ENCODE measurements at places on chromosomes 1 and 21.

GRCh38 chr1:64073705-64074104, 129.7 kb upstream of the UBE2U start:
- no peak for DNase-seq

- no peak for DNase-seq
These were observed 23.4 kb downstream of the SPSB1 start for GRCh38 chr1:9316080-9316444.

DNA sequence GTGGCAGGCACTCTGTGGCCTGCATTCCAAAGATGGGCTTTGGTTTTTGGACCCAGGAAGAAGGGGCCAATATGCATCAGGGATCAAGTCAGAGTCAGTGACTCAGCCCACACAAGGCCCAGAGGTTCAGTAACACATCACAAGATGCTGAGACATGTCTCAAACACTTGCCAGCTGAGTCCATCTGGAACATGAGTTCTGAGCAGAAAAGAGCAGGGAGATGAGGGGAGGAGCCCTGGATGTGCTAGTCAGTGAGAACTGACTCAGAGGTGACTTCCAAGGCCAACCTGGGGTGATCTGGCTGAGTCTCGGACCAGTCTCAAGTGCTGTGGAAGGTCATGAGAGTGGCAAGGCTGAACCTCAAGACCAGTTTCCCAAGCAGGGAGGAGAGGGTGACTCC, 150.1 kb downstream of the CDC7 start:
- DNase-seq: peak; percentile 23

DNA sequence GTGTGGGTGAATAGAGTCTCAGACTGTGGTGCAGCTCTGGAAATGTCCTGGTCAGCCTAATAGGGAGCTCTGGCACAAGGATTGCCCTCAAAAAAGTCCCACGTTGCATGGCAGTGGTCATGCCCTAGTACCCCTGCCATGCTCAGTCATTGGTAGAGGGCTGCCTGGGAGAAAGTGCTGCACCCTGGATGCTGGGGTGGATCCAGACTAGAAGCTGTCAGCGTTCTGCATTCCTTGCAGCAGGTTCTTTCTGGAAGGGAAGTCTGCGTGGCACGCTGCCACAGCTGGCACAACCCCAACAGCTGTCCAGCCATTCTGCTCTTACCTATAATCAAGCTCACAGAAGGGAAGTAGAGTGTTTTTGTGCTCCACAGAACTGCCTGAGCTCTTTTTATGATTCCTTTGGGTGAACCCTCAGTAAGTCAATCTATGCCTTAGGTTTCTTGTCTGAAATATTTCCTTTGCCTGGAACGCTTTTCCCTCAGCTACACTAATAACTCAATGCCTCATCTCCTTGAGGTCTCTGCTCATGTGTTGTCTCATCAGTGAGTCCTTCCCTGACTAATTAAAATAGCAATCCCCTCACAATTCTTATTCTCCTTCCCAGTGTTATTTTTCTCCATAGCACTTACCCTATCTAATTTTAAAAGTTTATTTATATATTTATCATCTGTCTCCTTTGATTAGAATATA, 61.5 kb upstream of the JAK1 start:
- DNase-seq: no peak

- no peak for DNase-seq
These were observed 149.9 kb downstream of the MRPL39 start for GRCh38 chr21:25457411-25457810.

DNA sequence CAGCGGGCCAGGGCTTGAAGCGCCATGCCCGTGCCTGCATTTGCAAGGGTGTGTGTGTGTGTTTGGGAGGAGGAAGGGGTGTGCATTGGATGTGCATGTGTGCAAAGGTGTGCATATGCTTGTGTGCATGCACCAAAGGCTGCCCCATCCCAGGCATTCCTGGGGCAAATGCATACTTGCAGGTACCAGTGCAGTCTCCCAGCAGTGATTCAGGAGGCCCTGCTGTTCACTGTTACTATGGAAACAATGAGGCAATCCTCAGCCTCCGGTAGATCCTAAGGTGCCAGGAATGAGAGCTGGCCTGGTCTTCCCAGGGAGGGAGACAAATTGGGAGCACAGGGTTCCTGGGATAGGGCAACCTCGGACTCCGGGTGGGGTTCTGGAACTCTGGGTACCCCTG, 7.5 kb upstream of the FNDC5 start:
- no peak for DNase-seq

DNA sequence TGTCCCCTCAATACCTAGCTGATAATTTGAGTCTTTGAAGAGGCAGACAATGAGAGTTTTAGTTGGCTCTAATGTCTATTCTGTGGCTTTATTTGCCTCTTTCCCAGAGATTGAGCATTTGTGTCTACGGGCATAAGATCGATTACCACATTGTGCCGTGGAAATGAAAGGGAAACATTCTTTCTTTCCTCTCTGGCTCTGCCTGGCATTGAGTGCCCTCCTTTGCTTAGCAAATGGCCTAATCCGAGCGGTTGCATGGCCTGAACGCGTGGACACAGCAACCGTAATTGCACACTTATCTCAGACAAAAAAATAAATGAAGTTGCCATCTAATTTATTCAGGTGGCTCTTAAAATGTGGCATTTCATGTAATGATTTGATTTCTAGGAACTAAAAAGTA, 247.9 kb downstream of the ADGRL2 start:
- no peak for DNase-seq

DNA sequence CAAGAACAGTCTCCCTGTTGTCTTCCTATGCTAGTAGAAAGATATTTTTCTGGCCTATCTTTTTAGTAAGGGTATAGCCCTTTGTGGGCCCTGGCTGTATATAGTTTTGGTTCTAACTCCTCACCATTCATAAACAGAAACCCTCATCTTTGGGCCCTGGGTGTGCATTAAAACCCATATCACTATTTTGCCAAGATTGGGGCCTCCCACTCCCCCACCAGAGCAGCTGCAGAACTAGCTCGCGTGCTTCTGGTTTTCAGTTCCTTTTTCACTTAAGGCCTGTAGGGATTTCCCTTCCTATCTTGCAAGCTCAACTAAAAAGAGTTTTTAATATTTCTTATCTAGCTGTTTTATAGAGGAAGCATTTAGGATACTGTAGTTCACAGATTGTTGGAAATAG, 106.4 kb downstream of the RGL1 start:
- no peak for DNase-seq

DNA sequence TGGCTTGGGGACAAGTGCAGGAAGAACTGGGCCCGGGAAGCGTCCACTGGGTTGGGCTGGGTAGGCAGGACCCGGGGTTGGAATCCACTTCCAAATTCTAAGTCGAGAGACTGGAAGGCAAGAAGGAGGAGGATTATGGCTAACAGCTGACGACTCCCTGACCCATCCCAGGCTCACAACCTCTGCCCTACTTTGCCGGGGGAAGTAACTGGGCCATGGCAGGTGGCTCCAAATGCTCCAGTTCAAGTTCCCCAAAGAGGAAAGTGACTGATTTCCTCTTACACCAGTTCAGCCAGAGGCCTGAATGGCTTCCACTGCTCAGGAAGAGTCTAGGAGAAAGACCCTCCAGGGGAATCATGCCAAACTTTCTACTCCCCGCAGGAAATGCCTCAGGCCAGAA, 11.4 kb downstream of the EMC1 start:
- DNase-seq: no peak

GRCh38 chr1:201774224-201774982, 54.6 kb upstream of the IPO9 start:
- no peak for DNase-seq

GRCh38 chr1:100736746-100737145, 17.2 kb downstream of the VCAM1 start:
- DNase-seq: no peak

- DNase-seq: no peak
These were observed 36.2 kb upstream of the EFCAB14 start for GRCh38 chr1:46755121-46755520.

DNA sequence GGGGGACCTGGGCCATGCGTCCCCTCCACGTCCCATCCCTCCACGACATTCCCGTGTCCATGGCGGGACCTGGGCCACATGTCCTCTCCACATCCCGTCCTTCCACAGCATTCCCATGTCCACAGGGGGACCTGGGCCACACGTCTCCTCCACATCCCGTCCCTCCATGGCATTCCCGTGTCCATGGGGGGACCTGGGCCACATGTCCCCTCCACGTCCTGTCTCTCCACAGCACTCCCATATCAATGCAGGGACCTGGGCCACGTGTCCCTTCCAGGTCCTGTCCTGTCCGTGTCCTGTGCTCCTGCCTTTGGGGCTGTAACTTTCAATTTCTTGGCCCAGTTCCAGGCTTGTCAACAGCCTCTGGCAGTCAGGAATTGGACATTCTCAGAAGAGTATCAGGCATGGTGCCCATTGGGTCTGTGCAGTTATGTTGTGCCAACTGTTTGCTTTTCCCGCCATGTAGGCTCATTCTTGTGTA, 47.1 kb downstream of the WNT9A start:
- no peak for DNase-seq

- DNase-seq: no peak
These were observed 143.4 kb downstream of the ZZZ3 start for GRCh38 chr1:77538956-77539518.

DNA sequence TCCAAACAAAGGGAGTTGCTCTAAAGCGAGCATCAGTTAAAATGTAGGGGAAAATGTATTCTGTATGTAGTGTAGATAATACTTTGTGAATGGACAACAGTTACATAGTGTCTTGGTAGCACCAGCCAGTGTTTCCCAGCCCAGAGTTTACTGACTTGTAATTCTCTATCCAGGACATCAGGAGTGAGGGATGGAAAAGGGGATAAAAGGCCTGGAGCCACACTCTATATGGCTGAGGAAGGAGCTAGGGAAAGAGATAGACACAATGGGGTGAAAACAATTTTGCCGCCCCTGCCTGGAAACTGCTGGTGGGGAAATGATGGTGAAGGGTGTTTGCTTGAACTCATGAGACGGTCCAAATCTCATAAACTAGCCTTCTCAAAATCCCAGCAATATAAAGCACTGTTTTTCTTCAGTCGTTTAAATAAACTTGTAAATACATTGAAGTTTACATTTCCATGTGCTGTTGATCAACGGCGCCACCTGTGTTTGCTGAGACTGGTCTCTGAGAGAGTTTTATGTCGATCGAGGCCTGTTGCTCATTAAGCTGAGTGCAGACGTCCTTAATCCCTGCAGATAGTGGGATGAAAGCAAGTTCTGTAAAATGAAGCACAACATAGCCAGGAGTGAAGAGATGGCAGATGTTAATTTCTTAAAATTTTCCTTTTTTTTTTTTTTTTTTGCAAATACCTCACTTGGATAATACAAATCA, 27.9 kb upstream of the AGO1 start:
- DNase-seq: no peak

GRCh38 chr1:10738061-10739058, 58.1 kb downstream of the CASZ1 start:
- DNase-seq: no peak

DNA sequence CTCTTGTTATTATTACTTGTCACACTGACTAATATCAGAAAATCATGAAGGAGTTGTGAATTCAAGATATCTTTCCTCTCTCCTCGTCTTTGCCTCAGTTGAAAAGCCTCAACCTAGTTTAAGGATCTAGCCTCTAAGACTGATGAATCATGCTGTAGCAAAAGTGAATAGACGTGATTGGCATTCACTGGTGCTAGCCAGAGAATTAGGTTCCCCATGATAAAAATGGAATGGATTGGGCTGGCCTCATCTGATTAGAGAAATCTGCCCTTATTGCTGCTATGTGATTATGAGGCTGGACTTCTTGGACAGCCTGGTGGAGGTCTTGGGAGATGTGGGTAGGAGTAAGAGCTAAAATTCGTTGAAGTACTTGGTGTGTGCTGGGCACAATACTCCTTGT, 208.2 kb downstream of the BACH1 start:
- DNase-seq: no peak

GRCh38 chr1:233406339-233406960, 78.9 kb downstream of the MAP3K21 start:
- DNase-seq: no peak

GRCh38 chr1:216824511-216824910, 101.3 kb upstream of the ESRRG start:
- no peak for DNase-seq

DNA sequence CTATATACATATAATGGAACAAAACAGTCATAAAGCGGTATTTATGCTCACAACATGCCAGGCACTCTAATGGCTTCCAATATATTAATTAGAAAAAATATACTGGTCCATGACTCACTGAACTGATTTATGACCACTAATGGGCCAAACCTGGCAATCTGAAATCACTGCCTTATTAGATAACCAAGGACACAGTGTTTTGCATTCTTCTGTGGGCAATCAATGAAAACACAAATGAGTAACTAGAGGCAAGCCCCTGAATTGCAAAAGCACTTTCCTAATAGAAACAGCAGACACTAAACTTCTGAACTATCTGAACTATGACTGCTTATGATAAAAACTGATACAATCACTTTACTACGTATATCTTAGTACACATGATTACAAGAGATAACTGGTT, 3.5 kb downstream of the GCLM start:
- no peak for DNase-seq

DNA sequence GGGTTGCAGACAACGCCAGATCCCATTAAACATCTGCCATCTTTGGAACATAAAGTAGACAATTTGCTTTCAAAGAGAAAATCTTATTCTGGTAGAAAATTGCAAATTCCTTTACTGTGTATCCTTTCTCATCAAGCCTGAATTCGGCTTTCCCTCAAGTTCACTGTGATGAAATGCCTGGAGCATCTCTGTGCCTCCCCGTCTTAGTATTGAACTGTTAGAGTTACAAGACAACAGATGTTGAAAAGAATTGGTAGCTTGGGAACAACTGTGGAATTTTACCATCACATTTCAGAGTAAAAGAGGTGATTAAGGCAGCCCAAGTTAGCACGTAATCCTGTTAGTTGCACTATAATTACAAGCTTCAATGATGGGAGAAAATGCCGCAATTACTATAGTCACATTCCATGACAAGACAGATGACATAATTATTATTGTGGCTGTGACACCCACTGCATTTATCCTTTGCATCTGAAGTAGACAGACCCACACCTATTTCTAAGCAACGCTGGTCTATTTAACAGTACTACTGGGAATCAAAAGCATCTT, 54.4 kb upstream of the B3GALNT2 start:
- DNase-seq: no peak

DNA sequence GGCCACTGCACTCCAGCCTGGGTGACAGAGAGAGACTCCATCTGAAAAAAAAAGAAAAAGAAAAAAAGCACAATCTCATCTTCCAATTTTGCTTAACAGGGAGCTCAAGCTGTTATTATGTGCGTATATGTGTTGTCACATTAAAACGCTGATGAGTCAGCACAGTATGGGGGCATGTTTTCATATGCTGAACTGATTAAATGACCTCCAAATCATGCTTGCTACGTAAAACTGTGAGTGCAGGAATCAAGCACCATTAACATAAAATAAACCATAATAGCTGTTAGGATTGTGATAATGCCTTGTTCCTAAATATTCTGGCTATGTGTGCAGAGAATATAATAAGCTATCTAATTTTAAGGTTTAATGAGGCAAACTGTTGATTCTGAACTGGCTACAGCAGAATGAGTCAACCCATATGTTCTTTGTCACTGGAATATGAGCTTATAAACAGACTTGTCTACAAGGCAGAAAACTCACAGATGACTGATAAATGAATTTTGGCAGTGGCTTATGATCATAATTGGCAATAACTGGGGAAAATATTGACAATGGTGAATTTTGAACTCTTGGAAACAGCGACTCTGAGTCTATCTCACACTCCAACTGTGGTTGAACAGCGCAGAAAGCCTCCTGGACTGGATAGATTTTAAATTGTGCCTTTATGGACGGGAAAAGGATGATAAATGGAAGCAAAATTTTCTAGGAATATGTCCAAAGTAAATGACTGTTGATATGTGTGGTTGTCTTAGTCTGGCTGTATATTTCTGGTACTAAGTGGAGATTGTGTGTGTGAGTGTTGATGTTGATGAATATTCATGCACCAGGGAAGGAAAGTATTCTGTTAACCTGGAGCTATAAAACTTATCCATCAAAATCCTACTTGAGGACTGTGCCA, 75.5 kb downstream of the VCAM1 start:
- no peak for DNase-seq
